Activated CD8-positive, alpha-beta memory T cell treated with anti-CD3 and anti-CD28 coated beads for 24 hours (primary cell): ENCODE measurements at places on chromosomes 12 and 14.

- DNase-seq = peak; percentile 81
Measured at GRCh38 chr14:91244501-91244901, at the start of gene GPR68. Gene GPR68 (minus strand): TSS chr14:91244704. CDS start chr14:91235050, 9,654 bp downstream.

- no peak for DNase-seq
Measured at GRCh38 chr12:2243275-2243674, 190.5 kb downstream of the CACNA1C start.

DNA sequence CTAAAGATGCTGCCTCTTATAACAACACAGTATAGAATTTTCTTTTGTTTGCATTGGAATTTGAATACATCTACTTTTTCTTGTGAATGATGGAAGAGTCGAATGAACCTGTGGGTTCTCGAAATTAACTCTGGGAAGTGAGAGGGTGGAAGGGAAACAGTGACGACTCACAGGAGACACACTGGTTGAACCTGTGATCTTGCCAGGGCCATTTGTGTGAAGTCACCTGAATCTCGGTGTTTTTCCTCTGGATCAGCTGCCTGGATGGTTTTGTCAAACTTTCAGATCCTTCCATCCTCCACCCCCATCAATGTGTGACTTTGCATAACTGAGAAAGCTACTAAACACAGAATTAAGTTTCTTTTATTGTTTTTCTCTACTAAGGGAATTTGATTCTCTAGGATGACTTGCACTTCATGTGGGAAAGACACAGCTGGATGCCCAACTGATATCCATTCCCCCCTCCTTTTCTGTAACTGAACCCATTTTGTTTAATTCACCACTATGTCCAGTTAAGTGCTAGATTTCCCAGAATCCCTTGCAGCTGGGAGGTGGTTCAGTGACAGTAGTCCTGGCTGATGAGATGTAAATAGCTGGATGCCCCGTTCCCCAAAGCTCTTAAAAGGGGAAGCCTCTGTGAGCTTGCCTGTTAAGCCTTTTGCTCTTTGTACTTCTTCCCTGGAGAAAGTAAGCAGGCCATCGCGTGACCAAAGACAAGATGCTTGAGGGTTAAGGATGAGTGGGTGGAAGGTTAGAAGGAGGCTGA is 6.3 kb downstream of the PPFIBP1 start:
- no peak for DNase-seq

DNA sequence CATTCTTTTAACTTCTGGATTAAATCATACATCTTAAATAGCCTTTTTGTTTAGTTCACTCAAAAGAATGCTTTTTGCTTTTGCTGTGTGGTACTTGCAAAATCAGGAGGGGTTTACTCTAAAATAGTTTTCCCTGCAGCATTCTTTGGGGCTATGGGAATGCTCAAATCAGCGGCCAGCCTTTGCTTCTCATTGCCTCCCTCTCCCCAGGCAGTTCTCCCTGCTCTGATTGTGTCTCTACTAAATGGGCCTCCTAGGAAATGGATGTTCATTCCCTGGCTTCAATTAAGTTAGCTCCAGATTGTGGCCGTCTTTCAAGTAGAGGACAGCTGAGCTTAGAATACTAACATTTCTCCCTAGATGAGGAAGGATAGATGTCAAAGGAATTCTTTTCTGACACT is 4.4 kb downstream of the TULP3 start:
- no peak for DNase-seq

DNA sequence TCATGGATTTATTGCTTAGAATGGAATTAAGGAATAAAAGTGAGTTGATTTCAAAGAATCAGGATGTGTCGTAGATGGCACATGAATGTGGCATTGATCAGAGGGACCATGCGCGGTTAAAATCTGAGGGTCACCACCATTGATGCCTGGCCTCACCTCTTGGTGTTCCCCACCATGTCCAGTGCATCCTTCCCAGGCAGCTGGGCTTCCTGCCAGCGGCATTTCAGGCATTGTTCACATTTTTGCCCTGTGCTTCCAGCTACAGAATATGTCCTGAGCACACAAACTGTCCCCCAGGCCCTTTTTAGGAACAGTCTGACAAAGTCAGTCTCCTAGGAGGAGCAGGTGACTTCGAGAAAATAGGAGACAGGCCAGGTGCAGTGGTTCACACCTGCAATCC is 42.0 kb upstream of the TSPAN9 start:
- no peak for DNase-seq

- DNase-seq = no peak
Measured at GRCh38 chr12:42104784-42105183, 39.9 kb downstream of the GXYLT1 start.

GRCh38 chr12:102051431-102051965 is 10.3 kb downstream of the WASHC3 start:
- DNase-seq = no peak
